Suprapubic skin (tissue), 4 donors: ENCODE measurements at places on chromosomes 6 and 20.

DNA sequence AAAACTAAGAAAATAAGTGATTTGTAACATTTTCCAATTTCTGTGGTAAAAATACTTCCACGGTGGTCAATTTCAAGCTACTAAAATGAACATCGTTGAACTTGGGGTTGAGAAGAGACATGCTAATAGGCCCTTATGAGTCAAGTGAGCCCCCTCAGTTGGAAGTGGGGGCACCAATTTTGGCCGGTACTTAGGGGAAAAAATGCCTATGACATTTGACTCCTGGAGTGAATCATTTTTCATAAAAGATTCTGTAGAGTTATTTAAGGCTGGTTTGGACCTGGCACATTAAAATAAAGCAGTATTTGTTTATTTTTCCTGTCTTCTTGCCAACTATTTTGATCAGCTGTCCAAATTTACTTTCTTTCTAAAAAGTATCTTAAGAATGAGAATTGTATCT lies 32.4 kb upstream of the CAP2 start:
- no peaks in the 10 kb centered on the region for H3K4me1 ChIP-seq
- H3K27me3 ChIP-seq: no peaks in the 10 kb centered on the region
- DNase-seq: no peak
- no peak overlapping the region for H3K27ac ChIP-seq
- H3K36me3 ChIP-seq: no peaks in the 10 kb centered on the region

DNA sequence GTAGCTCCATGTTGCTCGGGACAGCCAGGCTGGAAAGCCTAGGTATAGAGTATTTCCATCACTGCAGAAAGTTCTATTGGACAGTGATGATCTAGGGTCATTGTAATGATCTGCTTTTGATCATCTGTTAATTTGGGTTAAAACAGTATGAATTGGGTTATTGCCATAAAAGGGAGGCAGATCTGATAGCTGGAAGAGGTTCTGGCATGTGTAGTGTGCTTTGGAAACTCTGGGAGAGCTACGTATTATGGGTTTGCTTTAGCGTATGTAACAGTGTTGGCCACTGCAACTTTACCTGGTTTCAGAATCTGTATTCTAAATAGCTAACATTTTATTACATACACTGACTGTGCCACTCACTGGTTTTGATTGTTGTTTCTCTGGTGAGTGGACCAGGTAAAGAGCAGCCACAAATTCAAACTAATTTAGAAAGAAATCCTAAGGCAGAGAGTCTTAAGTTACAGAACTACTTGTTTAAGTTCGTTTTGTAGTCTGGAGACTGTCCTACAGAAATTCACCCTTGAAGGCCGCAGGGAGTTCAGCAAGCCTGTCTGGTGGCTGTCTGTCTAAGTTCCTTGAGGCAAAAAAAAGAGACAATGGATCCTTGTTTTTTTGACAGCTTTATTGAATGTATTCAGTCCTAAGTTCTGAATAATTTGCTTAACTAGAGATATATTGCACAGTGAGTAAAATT lies 300.3 kb downstream of the PRL start:
- no peaks in the 10 kb centered on the region for H3K27me3 ChIP-seq
- no peak for DNase-seq
- no peaks in the 10 kb centered on the region for H3K4me1 ChIP-seq

GRCh38 chr6:138560130-138560860 lies 61.0 kb upstream of the NHSL1 start:
- no peaks in the 10 kb centered on the region for H3K27me3 ChIP-seq

- no peak overlapping the region for H3K27ac ChIP-seq
- H3K4me1 ChIP-seq: peaks cover 20% of the 10 kb centered on the region
- no peak overlapping the region for H3K4me3 ChIP-seq
- H3K36me3 ChIP-seq: no peaks in the 10 kb centered on the region
- DNase-seq: no peak
Observed at GRCh38 chr6:4649728-4650127, 126.5 kb upstream of the CDYL start.

- H3K27ac ChIP-seq: no peak overlapping the region
- no peak overlapping the region for H3K4me3 ChIP-seq
- H3K27me3 ChIP-seq: no peaks in the 10 kb centered on the region
- no peak for DNase-seq
Observed at GRCh38 chr20:32439132-32439829, 81.2 kb downstream of the ASXL1 start.

- H3K4me3 ChIP-seq: no peak overlapping the region
- H3K36me3 ChIP-seq: no peaks in the 10 kb centered on the region
- no peaks in the 10 kb centered on the region for H3K27me3 ChIP-seq
- no peak overlapping the region for H3K27ac ChIP-seq
- DNase-seq: no peak
Observed at GRCh38 chr6:119966484-119966883, 616.9 kb upstream of the MAN1A1 start.

GRCh38 chr20:58765780-58766179 lies 73.2 kb downstream of the NPEPL1 start:
- DNase-seq: no peak
- H3K27ac ChIP-seq: no peak overlapping the region
- H3K36me3 ChIP-seq: no peaks in the 10 kb centered on the region
- no peak overlapping the region for H3K4me3 ChIP-seq
- no peaks in the 10 kb centered on the region for H3K4me1 ChIP-seq
- peaks cover 26% of the 10 kb centered on the region for H3K27me3 ChIP-seq
